ENCODE measurements at places on chromosomes 5 and 9.

DNA sequence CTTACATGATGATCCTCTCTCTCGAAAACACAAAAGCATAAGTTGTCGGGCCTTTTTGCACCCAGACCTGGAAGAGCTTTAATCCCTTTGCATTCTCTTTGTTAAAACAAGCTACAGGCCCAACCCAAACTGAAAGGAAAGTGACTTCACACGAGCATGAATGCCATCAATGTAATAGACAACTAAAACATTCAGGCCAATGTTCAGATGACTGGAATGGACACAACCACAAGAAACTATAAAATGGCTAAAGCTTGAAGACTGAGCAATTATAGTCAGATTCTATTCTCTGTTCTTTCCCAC, 45.5 kb downstream of the RFX3 start:
- DNase-seq, result no peak

DNA sequence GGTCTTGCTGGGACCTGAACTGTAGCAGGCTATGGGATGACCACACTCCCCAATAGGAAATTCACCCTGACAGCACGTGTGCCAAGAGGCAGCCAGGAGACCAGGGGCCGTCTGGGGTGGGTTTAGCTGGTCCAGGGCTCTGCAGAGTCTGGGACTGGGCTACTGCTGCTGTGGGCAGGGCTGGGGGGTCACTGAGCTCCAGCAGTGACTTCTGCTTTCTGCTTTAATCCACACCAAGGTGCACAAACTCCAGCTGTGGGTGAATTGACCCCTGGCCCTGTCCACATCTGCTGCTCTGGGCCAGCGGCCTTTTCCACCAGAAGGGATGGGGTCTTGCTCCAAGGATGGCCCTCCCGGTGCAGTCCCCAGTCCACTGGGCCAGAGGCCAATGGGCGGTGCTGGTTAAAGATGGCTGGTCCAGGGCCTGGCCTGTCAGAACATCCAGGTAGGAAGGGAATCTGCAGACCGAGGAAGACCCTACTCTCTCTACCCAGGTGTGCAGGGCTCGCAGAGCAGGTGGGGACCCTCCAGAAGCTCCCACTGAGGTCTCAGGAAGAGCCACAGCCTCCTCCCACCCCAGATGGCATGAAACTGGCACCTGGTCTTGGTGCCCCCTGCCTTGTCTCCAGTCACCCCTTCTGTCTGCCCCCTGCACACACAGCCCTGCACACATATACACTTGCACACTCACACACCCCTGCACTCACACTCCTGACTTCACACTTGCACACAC, 28.0 kb downstream of the GLT6D1 start:
- DNase-seq, result no peak

DNA sequence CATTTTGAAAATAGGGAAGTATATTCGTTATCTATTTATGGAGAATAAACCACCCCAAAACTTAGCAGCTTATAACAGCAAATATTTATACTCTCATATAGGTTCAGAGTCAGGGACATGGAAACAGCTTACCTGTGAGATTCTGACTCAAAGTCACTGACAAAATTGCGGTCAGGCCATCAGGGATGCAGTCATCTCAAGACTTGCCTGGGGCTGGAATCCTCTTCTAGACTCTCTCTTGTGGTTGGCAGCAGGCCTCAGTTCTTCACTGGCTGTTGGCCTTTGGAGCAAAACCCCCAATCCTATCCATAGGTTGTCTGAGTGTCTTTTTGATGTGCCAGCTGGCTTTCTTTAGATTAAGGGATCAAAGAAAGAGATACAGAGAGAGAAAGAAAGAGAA, 275.6 kb downstream of the SEC61B start:
- DNase-seq, result no peak

DNA sequence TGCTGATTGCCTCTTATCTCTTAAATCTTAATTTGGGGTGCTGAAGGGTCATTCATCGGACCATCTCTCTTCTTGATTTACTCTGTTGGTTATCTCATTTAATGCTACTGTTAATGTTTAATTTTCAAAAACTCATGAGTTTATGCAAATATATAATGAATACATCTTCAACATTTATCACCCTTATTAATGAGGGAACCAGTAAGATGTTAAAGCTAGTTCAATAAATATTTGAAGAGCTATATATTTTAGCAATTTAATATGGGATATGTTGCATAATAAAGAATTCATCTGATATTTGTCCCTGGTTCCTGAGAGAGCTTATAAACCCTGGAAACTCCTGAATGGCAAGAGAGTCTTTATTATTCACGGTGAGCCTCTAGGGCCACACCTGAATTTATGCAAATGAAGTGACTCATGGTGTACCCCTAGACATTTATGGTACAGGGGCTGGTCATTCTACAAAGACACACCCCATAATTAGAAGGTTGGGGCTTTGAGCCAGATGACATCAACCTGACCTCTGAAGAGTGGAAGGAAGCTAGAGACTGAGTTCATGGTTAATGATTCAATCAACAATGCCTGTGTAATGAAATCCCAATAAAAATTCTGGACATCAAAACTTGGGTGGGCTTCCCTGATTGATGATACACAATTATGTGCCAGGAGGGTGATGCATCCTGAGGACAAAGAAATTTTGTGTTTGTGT, 339.5 kb upstream of the ZNF608 start:
- no peak for DNase-seq

DNA sequence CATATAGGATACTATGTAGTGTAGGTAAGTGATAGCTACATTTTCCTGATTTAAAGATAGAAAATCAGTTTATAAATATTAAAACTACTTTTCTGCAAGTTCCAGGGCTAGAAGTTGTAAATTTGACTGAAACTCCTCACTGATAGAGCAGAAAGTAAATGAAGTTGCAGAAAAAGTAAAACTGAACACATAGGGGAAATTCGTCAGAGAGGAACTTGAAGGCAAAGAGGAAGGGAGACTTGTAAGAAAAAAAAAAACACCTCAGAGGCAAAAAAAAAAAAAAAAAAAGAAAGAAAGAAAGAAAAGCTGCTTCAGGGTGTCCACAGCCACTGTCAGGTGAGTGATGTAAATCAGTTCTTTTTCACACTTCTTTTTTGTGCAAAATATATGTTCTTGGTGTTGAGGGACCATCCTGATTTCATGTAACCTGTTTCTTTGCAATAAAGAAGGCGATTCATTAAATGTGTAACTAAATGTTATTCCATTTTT, 336.2 kb upstream of the ZNF462 start:
- no peak for DNase-seq

GRCh38 chr9:105027084-105027483, 99.1 kb upstream of the ABCA1 start:
- no peak for DNase-seq

DNA sequence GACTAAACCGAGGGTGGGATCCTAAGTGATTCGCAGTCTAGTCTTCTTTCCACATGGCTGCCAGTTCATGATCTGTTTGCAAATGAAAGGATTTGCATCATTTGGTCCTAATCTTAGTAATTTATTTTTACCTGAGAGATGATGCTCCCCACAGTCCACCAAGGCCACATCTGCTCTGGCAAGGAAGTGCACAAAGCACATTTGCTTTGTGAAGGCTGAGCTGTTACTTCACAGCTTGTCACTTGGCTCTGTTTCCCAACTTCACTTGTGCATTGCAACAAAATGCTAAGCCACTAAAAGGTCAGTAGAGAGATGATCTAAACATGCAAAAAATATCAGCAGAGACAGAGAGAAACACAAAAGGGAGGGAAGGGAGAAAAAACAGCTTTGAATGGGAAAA, 128.5 kb upstream of the VLDLR start:
- no peak for DNase-seq

GRCh38 chr9:9536523-9536922, 1076.3 kb downstream of the PTPRD start:
- no peak for DNase-seq

DNA sequence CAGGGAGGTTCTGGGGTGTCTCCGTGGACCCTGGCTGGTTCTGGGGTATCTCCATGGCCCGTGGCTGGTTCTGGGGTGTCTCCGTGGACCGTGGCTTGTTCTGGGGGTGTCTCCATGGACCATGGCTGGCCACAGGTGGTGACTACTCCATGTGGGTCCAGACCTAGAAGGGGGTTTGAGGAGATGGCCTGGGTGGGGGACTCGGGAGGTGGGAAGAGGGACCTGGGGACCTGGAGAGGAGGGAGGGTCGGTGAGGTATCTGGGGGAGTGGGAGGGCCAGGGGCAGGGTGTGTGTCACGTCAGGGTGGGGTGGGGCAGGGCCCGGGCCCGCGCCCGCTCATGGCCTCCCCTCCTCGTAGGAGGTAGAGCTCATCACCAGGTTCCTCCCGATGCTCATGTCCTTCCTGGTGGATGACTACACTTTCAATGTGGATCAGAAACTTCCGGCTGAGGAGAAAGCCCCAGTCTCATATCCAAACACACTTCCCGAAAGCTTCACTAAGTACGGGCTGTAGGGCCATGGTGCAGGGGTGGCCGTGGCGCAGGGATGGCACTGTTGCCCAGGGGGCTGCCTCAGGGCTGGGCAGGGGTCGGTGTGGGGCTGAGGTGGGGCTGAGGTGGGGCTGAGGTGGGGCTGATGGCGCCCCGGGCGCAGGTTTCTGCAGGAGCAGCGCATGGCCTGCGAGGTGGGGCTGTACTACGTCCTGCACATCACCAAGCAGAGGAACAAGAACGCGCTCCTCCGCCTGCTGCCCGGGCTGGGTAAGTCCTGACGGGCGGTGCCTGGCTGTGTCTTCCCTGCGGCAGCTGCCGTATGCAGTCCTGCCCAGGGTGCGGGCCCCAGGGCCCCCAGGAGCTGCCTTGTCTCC, 10.7 kb upstream of the TOR4A start:
- no peak for DNase-seq

DNA sequence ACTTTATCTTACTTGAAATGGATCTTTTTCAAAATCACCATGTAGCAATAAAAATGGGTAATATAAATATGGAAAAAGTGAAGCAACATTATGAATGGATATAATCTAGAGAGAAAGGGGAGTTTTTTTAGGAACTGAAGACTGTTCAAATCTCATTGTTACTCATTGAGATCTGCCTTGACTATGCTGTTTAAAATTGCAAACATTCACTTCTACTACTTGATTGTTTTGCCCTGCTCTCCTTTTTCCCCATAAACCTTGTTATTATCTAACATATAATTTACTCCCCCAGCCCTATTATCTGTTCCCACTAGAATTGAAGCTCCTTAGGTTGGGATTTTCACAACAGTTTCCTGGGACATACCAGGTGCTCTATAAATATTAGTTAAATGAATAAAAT, 22.0 kb downstream of the PAM start:
- no peak for DNase-seq

Data from activated CD8-positive, alpha-beta memory T cell treated with anti-CD3 and anti-CD28 coated beads for 4 hours (primary cell).